Mesenteric fat pad (tissue), 1 donor: ENCODE measurements at places on chromosomes 2 and 18. TPM values are rescaled to one million over a fixed set of nuclear protein-coding genes. Genes with fewer than 3 reads are reported as not detected.

Gene ZSCAN30
- total RNA-seq: 13.2 TPM

Gene HRH4
- total RNA-seq: 0.39 TPM

Gene PLEKHH2
- 11.4 TPM for total RNA-seq

Gene SNORC
- total RNA-seq: 0.64 TPM

GRCh38 chr2:236311286-236311685 lies 47.1 kb upstream of the ASB18 start:
- DNase-seq: no peak
